ENCODE measurements at places on chromosomes 4 and X. TPM values are rescaled to one million over a fixed set of nuclear protein-coding genes. Genes with fewer than 3 reads are reported as not detected.

DNA sequence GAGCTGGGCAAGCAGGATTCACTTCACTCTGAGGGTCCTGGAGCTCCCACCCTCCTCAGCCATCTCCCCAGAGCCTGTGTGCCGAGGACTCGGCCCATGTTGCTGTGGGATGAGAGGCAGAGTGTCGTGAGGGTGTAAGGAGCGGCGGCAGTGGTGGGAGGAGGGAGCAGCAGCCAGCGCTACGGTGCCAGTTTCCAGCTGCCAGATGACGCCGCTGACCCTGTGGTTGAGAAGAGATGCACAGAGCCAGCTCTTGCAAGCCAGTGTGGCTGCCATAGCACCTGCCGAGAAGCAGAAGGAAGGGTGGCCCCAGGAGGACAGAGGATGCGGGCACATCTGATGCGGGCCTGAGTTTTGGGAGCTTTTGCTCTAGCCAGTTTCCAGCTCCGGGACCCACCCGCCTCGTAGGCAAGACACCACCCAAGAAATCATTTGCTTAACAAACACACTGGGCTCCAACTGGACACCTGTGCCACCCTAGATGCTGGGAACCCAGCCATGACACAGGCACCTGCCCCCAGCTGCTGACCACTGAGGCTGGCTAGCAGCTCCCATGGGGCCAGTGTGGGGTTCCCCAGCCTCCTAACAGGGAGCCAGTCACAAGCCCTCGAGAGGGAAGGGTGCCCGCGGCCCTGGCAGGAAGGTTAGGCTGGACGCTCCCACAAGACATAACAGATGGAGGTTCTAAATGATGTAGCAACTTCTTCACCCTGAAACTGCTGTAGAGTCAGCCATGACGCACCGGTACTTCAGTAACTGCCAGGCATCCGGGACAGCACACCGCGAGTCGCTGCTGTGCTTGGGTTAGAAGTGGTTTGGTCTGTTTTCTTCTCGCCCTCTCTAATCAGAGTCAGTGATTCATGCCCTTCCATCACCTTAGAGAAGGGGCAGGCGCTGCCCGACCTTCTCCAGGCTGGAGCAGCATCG, 8.9 kb downstream of the MSANTD1 start:
- peak; percentile 67 for DNase-seq
- no peak overlapping the region for H3K27ac ChIP-seq
- no peaks in the 10 kb centered on the region for H3K4me1 ChIP-seq
- no peak overlapping the region for H3K4me3 ChIP-seq
- no peaks in the 10 kb centered on the region for H3K27me3 ChIP-seq

DNA sequence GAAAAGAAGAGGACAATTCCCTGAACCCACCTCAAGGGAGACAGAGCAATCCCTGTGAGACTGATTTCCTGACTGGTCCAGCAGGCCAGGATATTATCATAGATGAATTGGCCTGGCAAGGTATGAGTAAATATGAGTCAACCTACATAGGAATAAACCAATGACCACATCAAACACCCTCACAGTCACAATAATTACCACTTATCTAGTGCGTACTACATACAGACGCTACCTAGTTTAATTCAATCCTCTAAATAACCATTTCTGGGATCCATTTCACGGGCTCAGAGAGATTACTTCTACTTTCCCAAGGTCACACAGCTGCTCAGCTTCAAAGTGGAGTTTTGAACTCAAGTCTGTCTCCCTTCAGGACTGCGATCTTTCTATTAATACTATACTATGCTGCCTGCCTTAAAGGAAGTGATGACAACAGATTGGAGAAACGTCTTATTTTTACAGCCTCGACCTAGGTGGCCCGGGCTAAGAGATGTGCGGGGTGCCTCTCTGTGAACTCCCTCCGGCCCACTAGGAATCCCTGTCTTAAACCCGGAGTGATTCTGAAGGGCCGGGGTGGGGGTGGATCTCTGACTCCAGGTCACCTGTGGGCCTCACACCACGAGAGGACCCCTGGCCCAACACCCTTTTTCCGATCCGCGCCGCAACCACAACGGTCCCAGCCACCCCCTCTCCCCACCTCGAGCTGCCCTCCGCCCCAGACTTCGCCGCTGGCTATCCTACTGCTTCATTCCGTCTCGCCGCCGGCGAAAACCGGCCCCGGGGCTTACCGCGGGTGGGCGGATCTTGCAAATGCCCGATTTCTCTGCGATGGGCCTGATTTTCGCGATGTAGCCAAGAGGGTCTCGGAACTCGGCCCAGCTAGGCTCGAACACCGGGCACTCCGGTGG, 800 bp downstream of the KDM5C start:
- H3K36me3 ChIP-seq = peaks cover under 1% of the 10 kb centered on the region
- peak overlapping the region; percentile 80 for H3K4me3 ChIP-seq
- no peaks in the 10 kb centered on the region for H3K27me3 ChIP-seq

- H3K4me1 ChIP-seq = no peaks in the 10 kb centered on the region
- H3K36me3 ChIP-seq = no peaks in the 10 kb centered on the region
- no peak overlapping the region for H3K27ac ChIP-seq
Observed at GRCh38 chr4:39125600-39125985, 56.7 kb upstream of the WDR19 start.

GRCh38 chr4:107991945-107992630, 2.4 kb downstream of the HADH start:
- H3K4me1 ChIP-seq = peaks cover 45% of the 10 kb centered on the region
- H3K27me3 ChIP-seq = no peaks in the 10 kb centered on the region
- no peaks in the 10 kb centered on the region for H3K36me3 ChIP-seq
- no peak for DNase-seq
- H3K27ac ChIP-seq = no peak overlapping the region
- H3K4me3 ChIP-seq = no peak overlapping the region

DNA sequence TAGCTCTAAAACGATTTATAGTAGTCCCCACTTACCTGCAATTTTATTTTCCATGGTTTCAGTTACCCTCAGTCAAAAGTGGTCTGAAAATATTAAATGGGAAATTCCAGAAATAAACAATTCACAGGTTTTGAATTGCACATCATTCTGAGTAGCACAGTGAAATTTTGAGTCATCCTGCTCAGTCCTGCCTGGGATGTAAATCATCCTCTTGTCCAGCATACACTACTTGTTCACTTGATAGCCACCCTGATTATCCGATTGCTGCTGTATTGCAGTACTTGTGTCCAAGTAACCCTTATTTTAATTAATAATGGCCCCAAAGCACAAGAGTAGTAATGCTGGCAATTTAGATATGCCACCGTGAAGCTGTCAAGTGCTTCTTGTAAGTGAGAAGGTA, 23.5 kb upstream of the BDH2 start:
- no peak overlapping the region for H3K27ac ChIP-seq
- H3K27me3 ChIP-seq = no peaks in the 10 kb centered on the region
- H3K36me3 ChIP-seq = no peaks in the 10 kb centered on the region

DNA sequence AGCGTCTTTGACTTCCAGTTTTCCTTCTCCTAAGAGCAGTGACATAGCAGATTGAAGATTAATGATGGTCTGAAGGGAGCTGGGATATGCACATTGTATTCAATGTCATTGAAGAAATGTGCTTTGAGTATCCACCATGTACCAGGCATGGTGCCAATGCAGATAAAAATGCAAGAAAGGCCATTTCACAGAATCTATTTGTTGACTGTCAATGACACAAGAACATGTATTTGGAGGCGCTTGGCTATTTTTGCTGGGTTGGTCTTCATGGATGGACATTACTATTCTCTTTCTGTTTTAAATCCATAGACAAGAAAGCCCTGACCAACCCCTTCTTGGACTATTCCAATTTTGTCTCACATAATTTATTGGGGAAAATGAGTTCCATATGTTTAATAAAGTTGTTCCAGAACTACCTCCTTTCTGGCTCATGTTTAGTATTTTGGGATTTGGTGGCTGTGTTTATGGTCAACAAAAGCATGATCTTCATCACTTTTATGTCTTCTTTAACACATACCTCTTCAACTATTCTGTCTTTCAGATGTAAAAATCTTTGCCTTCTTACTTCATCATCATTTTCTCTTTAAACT, 174.5 kb downstream of the CPE start:
- H3K36me3 ChIP-seq = no peaks in the 10 kb centered on the region
- H3K27me3 ChIP-seq = no peaks in the 10 kb centered on the region
- H3K4me1 ChIP-seq = no peaks in the 10 kb centered on the region
- no peak overlapping the region for H3K27ac ChIP-seq

GRCh38 chr4:14916554-14917297, 85.6 kb upstream of the CPEB2 start:
- H3K36me3 ChIP-seq = no peaks in the 10 kb centered on the region
- peak overlapping the region; percentile 58 for H3K27ac ChIP-seq
- peaks cover 5% of the 10 kb centered on the region for H3K4me1 ChIP-seq
- DNase-seq = no peak
- H3K27me3 ChIP-seq = no peaks in the 10 kb centered on the region

DNA sequence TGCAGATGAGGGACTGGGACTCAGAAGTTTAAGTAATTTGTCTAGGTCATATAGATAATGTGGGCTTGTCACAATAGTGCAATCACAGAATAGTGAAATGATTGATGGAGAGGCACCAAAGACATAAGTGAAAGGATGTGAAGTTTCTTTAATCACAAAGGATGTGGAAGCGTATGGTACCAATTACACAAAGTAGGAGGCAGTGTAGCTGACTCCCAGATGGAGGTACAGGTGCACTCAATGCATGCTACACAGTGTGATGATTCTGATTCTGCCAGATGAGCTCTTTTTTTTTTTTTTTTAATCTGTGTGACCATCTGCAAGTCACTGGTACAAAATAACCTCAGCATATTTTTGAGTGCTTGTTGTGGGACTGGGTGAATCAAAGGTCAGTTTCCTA, 411.3 kb downstream of the SPRY1 start:
- no peaks in the 10 kb centered on the region for H3K27me3 ChIP-seq
- no peaks in the 10 kb centered on the region for H3K36me3 ChIP-seq
- no peak overlapping the region for H3K4me3 ChIP-seq
- DNase-seq = no peak

GRCh38 chrX:2577844-2578466, 77.2 kb upstream of the DHRSX start:
- no peak overlapping the region for H3K4me3 ChIP-seq
- H3K27ac ChIP-seq = no peak overlapping the region
- DNase-seq = no peak
- no peaks in the 10 kb centered on the region for H3K36me3 ChIP-seq

DNA sequence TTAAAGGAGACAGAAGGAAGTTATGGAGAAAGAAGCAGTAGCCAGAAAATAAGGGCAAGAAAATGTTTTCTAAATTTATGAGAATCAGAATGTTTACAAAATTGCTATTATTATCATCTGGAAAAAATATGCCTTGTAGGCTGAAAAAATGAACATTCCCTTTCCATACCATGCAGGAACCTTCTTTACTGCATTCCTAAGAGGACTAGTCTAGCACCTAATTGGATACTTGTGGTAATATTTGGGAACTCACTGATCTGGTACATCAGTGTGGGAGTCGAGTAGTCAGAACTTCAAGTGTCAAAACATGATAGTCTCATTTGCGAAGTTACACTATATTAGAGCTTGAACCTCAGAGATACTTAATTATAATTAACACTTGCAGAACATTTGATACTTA, 51.9 kb downstream of the TET2 start:
- H3K4me1 ChIP-seq = peaks cover 21% of the 10 kb centered on the region
- no peak for DNase-seq
- peaks cover 5% of the 10 kb centered on the region for H3K36me3 ChIP-seq
- H3K4me3 ChIP-seq = no peak overlapping the region
- H3K27ac ChIP-seq = no peak overlapping the region

- H3K36me3 ChIP-seq = no peaks in the 10 kb centered on the region
- no peak overlapping the region for H3K4me3 ChIP-seq
- H3K27me3 ChIP-seq = no peaks in the 10 kb centered on the region
- DNase-seq = no peak
Observed at GRCh38 chr4:20075248-20075871, 176.3 kb upstream of the SLIT2 start.

GRCh38 chr4:8275548-8275910, 6.0 kb downstream of the HTRA3 start:
- no peak overlapping the region for H3K4me3 ChIP-seq
- H3K27me3 ChIP-seq = peaks cover 6% of the 10 kb centered on the region
- DNase-seq = no peak
- H3K36me3 ChIP-seq = no peaks in the 10 kb centered on the region
- H3K4me1 ChIP-seq = peaks cover 49% of the 10 kb centered on the region

DNA sequence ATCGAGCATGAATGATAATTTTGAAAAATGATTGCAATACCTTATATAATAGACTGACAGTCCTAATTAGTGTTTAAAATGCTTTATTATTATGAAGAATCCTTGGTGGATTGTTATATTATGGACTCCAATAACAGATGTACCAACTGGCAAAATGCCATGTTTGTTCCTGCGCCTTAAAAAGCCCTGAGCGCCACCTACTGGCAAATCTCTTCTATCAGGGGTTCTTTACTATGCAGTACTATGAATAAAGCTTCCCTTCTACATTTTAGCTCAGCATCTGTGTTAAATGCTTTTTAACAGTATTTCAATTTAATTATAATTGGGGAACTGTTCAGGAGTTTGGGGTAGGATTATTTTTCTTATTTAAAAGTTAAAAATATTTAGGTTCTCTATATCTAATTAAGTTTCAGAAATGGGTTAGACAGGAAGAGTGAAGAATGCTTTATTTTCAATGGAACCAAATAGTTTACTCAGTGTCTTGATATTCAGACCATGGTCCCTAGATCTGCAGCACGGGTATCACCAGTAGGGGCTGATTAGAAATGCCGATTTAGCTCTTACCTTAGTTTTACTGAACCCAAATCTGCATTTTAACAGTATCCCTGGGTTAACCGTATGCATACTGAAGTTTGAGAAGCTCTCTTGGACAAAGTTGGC, 20.0 kb downstream of the CFAP97 start:
- H3K27me3 ChIP-seq = no peaks in the 10 kb centered on the region
- no peak overlapping the region for H3K4me3 ChIP-seq
- H3K4me1 ChIP-seq = no peaks in the 10 kb centered on the region

- no peaks in the 10 kb centered on the region for H3K27me3 ChIP-seq
- no peak overlapping the region for H3K4me3 ChIP-seq
- H3K27ac ChIP-seq = no peak overlapping the region
Observed at GRCh38 chr4:104395168-104395614, 99.5 kb downstream of the CXXC4 start.

GRCh38 chrX:148664171-148664570, 163.8 kb downstream of the AFF2 start:
- no peaks in the 10 kb centered on the region for H3K4me1 ChIP-seq
- H3K4me3 ChIP-seq = no peak overlapping the region
- H3K36me3 ChIP-seq = no peaks in the 10 kb centered on the region
- no peak overlapping the region for H3K27ac ChIP-seq
- H3K27me3 ChIP-seq = no peaks in the 10 kb centered on the region

DNA sequence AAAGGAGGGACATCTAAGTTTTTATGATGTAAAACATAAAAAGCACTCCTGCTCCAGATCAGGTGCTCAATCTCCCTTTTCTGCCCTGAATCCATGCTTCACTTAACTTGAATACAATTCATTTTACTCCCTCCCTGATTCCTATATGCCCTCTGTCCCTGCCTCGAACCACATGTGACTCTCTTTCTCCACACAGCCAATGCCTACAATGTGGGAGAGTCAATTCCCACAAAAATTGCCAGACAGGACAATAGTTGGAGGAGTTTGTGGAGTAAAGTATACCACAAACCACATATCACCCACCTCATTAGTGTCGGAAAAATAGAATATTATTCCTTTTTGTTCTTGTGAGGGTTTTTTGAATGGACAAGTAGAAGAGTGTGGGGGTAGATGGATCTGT, 9.7 kb downstream of the AMMECR1 start:
- peaks cover 4% of the 10 kb centered on the region for H3K4me1 ChIP-seq
- H3K36me3 ChIP-seq = no peaks in the 10 kb centered on the region
- DNase-seq = no peak
- no peak overlapping the region for H3K27ac ChIP-seq

Gene HSD17B10
- total RNA-seq = 93.1 TPM

Gene SLC6A8
- total RNA-seq = 47.2 TPM

Gene GAGE12E
- total RNA-seq = not detected

Gene IL2RG
- total RNA-seq = 15.0 TPM

Gene GAGE2A
- not detected for total RNA-seq

Gene GRPR
- not detected for total RNA-seq

All from suprapubic skin (tissue), 4 donors.